GM03348 (cell line): ENCODE measurements at places on chromosomes 6 and 20.

GRCh38 chr6:169571123-169571962 is 130.5 kb downstream of the WDR27 start:
- DNase-seq, result peak; percentile 35

DNA sequence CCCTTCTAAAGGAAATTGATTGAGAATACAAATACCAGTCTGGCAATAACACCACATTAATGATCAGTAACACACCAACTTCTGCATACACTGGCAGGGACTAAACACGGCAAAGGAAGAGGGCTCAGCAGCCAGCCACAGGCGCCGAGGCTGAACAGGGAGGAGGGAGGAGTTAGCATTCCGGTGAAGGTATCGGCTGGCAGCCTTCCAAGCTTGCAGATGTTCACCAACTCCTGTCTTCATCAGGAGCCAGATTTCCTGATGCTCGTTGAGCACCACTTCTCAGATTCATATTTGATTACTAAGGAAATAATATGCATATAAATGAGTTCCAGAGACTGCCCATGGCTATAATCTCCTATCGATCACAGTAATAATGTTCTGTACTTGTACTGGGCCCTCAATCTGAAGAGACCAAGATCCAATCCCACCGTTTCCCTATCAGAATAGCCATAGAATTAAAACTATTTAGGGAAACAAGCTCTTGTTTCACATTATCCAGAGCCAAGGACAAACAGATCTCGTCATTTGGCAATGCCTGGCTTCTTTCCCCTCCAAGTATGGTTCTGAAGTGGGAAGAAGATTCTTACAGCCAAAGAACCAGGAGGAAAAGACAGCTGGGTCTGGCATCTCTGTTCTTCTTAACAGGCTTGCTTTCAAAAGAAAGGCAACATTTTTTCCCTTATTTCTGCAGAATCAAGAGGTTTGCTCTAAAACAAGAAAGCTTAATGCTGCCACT is 42.2 kb downstream of the GFOD1 start:
- DNase-seq, result peak; percentile 52

- no peak for DNase-seq
Measured at GRCh38 chr20:8154638-8155037, 22.6 kb downstream of the PLCB1 start.

DNA sequence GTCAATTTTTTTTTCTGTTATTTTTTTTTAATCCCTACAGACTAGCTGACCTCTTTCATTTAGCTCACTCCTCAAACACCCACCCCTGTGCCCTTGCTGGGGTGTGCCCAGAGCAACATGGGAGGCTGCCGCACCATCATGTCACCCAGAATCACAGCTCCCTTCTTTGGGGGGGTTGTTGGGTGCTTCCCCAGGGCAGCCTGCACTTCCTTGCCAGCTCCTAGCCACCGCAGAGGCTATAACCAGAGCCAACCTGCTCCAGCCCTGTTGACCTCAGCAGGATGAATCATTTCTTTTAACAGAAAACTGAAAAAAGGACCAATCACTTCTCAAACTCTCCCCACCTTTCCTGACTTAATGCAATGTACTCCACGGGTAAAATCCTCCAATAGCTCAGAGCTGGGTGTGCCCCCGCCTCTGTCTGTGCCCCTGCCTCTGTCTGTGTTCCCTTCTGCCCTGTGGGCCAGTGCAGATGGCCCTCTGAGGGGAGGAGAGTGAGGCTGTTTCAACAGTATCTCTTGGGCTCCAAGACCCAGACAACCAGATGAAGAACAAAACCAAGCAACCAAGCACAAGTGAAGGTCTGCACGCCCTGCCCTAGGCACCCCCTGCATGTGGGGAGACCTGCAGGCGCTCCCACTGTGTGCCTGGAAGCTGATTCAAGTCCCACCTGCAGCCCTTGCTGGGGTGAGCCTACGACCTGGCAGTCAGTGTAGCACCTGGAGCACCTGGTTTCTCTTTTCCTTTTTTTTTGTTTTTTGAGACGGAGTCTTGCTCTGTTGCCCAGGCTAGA is 67.7 kb downstream of the PYGB start:
- peak; percentile 56 for DNase-seq

DNA sequence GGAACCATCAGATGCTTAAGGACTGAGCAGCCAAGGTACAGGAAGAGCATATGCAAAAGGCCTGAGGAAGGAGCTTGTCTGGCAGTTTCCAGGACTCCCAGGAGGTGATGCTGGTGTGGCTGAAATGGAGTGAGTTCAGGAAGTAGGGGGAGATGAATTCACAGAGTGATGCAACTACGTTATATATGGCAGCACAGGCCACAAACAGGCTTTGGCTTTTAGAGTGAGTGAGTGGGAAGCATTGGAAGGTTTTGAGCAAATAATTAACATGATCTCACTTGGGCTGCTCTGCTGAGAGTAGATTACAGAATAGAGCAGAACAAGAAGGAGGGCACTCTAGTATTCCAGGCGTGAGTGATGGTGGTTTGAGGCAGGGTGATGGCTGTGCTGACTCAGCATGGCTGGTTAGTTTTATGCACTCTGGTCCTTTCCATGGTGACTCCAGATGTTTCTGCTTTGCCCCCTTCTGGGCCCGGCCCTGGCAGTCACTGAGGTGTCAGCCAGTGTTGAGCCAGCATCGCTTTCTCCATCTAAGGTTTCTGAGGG is 6.5 kb downstream of the BTN2A2 start:
- DNase-seq, result no peak

- no peak for DNase-seq
Measured at GRCh38 chr6:170441316-170441715, 111.8 kb downstream of the PSMB1 start.

DNA sequence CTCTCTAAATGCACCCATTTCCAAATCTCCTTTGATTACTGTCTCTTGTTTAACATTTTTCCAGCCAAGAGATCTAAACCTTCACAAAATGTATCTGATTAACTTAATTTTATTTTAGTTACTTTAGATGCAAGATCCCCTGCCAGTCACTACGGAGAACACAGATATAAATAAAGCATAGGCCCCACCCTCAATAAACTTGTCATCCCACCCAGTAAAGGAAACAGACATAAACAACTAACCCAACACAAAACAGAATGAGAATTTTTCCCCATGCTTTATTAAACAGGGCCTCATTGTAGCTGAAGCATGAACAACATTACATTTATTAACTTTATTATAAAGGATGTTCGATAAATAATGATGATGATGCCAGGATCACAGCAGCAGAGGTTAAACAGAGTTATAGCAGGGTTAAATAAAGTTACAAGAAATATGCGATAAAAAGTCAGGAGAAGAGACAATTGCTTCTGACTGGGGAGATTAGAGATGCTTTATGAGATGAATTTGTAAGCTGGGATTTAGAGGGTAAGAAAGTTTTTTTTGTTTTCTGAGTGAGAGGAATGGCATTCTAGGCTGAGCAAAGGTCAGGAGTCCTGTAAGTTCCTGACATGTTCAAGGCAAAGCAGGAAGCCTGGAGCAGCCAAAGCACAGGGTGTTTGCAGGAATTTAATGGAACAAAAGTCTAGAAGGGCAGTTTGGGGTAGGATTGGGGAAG is 41.1 kb downstream of the TFAP2A start:
- peak; percentile 50 for DNase-seq

DNA sequence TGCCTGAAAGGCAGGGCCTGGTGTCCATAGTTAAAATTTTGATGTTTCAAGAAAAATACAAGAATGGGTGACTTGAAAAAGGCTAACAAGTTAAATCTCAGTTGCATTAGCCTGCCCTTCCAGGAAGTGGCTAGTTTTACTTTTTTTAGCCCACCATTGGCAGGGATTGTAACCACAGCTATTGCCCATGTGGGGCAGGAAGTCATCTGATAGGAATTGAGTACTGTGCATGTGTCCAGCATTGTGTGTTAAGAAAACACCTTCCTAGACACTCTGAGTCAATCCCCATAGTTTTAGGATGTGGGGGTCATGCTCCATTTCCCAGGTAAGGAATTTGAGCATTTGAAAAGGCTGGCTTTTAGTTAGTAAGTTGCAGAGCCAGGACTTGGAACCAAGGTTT is 26.9 kb downstream of the LYRM2 start:
- DNase-seq, result peak; percentile 36

- no peak for DNase-seq
Measured at GRCh38 chr6:107868867-107869611, 44.9 kb upstream of the SCML4 start.
